ENCODE measurements at places on chromosomes 1 and 21.
A peak's percentile ranks its signal among the peaks of the same experiment; 100 is the strongest.

DNA sequence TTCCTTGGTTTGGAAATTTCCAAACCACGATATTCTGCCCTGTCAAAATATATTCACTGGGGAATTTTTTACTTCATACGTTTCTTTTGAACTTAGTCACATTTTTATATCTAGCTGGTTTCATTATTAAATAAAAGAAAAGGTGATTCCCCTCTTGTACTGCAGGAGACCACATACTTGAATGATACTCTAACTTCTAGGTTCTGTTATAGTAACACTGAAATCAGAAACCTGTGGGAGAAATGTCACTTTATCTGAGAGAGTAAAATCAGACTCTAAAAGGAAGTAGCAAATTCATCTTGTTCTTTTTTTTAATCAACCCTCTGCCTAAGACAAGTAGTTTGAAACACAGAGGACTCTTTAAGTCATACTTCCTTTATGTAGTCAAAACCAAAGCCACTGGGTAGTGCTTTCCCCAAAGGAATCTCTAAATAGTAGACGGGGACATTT is 34.4 kb downstream of the MRPL39 start:
- DNase-seq = peak; percentile 54

DNA sequence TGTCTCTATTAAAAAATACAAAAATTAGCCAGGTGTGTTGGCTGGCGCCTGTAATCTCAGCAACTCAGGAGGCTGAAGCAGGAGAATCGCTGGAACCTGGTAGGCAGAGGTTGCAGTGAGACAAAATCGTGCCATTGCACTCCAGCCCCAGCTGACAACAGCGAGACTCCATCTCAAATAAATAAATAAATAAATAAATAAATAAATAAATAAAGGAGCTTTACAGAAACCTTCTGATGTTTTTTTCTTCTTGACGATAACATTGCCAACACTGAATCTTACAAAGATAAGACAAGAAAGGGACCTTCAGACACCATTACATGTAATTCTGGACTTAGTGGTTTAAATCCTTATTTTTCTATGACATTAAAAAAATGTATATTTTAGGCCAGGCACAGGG is 47.8 kb upstream of the LGALS8 start:
- DNase-seq = no peak

- no peak for DNase-seq
These were observed 114.8 kb downstream of the LRRIQ3 start for GRCh38 chr1:74083128-74083527.

DNA sequence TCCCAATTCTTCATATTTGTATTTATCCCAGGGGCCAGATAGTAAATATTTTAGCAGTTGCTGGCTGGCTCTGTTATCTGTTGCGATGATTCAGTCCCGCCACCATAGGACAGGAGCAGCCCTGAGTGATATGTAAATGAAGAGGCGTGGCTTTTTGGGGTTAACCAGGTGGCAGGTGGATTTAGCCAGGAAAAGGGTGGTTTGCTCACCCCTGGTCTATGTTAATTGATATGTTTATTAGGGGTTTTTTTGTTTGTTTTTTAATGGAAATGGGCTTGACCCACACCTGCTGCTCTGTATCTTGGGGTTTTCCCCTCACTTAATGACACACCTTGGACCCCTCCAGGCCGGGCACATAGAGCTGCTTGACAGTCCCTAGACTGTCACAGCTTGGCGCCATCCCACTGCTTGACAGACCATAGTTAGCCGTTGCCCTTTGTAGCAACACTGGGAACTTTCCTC is 62.8 kb downstream of the PIK3CD start:
- peak; percentile 46 for DNase-seq

- no peak for DNase-seq
These were observed 272.2 kb downstream of the LMO4 start for GRCh38 chr1:87600854-87601253.

GRCh38 chr1:209150114-209150513 is 433.4 kb upstream of the CAMK1G start:
- no peak for DNase-seq

DNA sequence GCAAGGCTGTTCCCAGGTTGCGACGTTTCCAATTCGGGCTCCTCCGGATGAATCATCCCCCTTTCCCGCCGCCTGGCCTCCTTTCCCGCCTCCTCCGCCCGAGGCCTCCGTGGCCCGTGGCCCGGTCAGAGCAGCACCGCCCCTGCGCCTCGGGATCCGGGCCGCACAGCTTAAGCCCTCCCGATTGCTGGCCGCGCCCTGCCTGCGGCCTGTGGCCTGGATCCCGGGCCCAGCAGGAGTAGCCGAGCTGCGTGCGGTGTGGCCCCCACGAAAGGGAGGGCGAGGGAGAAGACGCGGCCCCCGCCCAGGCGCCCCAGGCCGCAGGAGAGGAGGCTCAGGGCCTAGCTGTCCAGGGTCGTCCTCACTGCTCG is 1.0 kb downstream of the TMEM200B start:
- peak; percentile 33 for DNase-seq

DNA sequence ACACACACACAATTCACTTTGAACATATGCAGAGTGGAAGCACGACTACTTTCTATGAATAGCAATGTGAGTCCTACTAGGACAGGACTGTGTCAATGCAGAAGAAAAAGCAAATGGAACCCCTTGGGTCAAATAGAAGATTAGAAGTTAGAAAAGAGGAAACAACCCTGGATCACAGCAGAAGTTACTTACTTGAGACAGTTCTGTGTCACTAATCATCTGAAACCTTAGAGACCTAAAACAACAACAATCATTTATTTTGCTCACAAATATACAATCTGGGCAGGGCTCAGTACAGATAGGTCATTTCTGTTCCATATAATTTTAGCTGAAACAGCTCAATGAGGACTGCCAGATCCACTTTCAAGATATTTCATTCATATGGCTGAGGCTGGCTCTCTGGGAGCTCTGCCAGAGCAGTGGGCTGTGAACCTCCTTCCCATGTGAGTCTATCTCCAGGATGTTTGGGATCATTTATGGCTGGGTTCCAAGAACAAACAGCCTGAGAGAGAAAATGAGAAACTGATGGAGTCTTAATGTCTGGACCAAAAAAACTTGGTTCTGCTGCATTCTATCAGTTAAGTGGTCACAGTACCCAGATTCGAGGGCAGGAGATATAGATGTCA is 42.5 kb upstream of the IL10 start:
- DNase-seq = no peak

DNA sequence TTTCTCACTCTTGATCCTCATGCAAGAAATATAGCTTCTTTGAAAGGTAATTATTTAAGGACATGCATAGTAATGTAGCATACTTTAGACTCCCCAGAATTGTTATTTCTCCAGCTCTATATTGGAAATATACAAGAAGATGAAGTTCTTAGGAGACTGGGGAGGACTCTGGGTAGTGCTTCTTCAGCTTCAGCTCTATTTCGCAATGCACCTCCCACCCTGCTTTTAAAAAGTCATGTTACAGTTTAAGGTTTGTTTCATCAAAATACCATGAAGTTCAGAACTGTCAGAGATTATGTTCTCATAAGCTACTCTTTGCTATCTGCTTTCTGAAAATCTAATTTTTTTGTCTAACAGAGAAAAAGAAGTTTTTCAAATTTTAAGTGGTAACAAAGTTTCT is 586.2 kb upstream of the ADGRL4 start:
- DNase-seq = no peak

DNA sequence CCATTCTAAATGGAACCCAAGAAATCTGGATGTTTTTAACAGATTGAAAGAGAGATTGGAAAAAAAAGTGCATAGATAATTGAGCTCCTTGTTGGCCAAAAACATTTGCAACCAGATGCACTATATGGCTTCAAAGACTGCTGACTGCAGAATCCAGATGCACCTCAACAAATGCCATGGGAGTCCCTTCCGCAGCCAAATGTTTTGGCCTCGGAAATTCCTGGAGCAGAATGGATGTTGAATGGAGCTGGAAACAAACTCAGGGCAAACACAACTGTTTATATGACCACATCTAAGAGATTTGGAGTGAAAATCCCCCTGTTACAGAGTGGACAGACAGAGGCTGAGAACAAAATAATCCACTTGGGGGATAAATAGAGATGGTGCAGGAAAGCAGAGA is 285.0 kb upstream of the NFIA start:
- no peak for DNase-seq

DNA sequence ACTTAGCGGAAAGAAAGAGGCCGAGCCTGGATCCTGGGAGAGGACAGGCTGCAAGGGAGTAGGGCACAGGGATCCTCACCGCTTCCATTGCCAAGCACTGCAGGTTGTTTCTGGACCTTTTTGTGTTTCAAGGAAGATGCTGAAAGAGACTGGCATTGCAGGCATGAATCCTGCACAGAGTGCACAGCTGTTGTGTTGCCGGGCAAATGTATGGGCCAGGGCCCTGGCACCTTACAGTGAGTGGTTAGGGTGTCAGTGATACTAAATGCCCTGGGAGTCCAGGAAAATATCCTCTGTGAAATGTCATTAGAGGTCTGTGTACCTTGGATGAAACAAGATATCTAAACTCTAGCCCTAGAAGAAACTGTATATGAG is 145.5 kb upstream of the FGGY start:
- DNase-seq = no peak

- DNase-seq = no peak
These were observed 1327.0 kb downstream of the BRINP3 start for GRCh38 chr1:189150624-189151023.

DNA sequence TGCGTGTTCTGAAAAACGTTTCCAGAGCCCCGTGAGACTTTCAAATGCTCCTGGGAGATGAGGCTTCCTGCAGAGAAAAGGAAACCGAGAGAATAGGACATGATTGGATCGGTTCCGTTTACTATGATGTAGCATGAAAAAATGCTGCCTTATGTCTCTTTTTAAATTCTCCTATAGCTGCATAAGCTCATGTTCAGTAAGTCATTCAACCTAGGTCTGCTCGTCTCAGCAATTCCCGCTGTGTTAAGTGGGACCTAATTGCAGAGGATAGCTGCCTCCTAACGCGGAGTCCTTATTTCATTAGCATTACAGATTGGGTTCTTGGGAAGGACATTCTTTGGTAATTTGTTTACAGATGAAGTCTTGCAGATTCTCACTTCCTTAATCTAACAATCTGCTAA is 165.3 kb downstream of the GALNT2 start:
- no peak for DNase-seq

- no peak for DNase-seq
These were observed 151.1 kb downstream of the ZNF281 start for GRCh38 chr1:200258447-200259375.

DNA sequence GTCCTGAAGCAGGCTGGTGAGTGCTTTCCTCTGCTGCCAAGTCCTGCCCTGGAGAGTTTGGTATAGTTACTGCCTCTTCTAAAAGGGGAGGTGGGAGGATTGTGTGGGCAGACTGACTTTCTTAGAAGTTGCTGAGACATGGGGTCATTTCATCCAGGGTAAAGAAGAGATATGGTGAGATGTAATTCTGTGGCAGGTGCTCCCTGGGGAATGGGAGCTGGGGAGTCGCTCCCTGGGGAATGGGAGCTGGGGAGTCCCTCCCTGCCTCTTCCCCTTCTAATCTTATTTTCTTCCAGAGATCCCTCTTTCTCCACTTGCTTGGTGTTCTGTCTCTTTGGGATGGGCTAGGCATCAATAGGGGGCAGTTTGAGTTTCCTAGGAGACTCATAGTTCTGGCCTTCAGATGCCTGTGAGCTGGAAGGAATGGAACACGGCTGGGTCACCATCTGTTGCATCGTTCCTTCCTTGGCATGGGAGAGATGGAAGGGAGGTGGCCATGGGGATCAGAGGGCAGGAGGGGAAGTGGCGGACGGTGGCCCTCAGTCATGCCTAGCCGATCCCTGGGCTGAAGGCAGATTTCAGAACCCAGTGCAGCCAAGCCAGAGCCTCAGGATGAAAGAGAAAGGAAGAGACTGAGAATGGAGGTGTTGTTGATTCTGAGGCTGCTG is 59.0 kb downstream of the NFASC start:
- no peak for DNase-seq

- DNase-seq = peak; percentile 71
These were observed 23.6 kb downstream of the ATP2B4 start for GRCh38 chr1:203649999-203650836.

GRCh38 chr1:145720556-145720877 is 1.2 kb downstream of the CD160 start:
- no peak for DNase-seq

DNA sequence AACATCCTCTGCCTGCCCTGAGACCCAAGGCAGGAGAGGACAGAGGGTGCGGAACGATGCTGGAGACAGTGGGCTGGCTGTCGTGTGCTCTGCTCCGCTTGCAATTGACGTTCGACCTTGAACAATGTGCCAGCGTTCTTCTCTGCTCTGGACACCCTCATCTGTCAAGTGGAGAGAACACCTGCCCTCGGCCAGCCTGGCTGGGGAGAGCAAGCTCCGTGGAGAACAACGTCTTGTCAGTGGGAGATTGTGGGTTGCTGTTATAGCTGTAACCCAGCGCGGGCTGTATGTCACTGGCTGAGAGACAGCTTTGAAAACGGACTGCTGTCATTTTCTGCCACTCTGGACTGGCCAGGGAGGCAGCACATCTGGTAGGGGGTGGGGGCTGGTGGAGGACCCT is 14.7 kb downstream of the KIAA1614 start:
- DNase-seq = no peak

DNA sequence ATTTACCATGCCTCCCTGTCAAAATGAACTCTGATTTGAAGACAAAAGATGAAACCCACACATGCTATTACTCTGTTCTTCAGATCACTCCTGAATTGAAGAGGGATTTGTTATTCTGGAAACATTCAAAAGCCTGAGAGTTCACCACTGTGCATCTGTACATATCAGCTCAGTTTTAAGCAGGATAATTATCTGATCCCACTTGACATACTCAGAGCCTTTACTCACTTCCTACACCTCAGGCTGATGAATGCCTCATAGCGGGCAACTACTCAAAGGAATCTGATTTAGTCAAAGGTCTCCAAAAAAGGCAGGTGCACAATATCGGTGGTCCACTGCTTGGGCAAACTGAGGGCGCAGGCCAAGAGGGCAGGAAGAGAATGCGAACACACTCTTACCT is 47.5 kb upstream of the LPAR3 start:
- DNase-seq = no peak

DNA sequence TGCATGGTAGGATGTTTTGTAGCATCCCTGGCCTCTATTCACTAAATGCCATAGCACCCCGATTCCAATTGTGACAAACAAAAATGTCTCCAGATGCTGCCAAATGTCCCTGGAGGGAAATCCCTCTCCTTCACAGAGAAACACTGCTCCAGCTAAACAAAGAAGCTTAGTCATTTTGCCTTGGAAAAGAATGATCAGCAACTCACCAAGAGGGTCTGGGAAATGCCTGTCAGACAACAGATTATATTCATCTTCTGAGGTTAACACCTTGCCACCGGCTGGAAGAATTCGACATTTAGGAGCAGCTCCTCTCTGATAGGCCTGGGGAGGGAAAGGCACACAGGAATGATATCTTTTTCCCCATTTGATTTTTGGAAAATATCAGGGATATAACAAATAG is 84.4 kb downstream of the NIBAN1 start:
- peak; percentile 57 for DNase-seq

DNA sequence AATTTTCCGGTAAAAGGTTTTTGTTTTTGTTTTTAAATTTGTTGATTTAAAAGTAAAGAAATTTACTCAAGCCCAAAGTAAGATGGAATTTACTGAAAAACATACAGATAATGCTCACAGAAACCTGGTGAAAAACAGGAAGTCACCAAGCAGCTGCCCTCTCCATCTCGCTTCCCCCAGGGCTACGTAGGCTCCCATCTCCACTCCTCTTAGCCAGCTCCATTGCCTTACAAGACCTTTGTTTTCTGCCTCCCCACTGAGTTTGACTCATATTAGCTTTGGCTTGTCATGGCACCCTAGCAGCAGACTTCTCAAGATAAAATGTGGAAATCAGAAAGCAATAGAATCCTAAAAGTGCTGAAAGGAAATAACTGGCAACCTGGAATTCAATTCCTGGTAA is 57.9 kb downstream of the PHTF1 start:
- no peak for DNase-seq

All from CD4-positive, alpha-beta memory T cell (primary cell).